RKO (cell line): ENCODE measurements at places on chromosomes 7 and 10.

GRCh38 chr10:6473901-6474370 is 106.1 kb downstream of the PRKCQ start:
- DNase-seq: no peak

DNA sequence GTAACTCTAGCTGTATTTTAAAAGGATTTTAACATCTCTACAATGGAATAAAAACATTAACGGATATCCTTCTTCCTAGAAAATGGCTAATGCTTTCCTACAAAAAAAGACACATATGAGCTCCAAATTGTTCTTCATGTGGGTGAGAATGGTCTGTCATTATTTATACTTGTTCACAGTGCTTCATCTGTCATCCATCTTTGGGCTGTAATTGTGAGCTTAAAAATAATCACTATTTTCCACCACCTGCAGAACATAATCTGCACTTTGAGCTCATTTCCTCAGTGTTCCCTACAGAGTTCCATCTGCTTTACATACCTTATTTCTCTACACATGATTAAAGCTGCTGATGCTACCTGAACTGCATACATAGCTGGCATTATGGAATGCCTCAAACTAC is 979.1 kb upstream of the C7orf33 start:
- no peak for DNase-seq

DNA sequence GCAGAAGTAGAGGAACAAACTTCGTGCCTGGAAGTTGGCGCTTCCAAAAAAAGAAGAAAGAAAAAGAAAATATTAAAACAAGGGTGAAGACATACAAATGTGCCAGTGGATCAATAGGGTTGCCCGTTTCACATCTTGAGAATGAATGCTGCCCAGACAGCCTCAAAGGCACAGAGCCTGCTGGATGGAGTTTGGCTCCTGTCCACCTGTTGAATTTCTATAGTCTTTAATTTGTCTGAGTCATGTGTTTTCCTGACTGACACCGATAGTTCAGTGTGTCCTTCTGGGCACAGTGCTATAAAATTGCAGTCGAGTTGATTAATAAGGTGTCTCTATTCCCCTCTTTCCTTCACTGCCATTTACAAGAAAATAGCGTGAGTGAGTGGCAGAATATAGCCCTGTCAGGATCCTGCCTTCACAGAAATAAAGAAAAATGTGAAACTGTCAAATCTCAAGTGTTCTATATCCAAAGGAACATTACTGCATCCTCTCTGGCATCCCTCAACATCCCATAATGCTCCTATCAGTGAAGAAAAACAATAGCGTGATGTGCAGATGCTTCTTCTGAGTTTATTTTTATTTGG is 471.3 kb upstream of the AUTS2 start:
- no peak for DNase-seq

DNA sequence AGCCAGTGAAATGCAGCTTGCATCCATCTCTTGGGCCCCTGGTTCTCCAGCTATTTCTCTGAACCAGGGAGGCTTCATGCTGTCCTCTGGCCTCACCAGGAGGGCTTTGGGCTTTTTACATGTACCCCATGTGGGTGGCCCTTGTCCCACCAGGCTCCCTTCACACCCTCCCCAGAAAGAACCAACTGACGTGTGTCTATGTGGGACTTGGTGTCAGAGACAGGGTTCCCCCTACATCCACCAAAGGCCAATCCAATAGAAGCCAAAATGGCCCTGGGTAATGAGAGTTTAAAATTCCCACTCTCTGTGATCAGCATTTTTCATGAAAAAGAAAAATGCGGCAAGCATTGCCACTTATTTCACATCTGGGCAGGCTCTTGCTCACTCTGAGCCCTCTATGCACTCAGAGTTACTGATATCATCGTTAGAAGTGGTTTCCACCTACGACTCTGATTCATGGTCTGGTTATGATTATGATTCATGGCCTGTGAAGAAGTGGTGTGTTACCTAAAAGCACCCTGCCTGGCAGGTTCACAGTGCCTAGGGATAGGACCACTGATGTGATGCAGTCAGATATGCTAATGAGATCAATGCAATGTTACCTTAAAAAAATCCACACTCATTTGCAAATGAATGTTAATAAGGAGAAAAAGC is 133.5 kb downstream of the BUB3 start:
- peak; percentile 86 for DNase-seq

- no peak for DNase-seq
Measured at GRCh38 chr7:36916116-36916515, 191.8 kb upstream of the AOAH start.

DNA sequence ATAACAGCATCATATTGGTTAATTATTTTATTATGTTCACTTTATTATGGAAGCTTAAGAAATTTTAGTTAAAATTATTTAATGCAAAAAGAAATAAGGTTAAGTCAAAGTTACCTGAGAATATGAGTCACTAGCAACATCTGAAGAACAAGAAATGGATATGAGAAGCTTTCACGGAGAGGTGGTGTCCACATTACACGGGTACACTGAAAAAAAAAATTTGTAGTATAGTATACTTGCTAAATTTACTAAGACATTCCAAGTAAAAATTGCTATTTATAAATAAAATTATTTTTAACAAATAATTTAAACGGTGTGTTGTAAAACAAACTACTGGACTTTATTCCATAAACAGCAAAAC is 63.9 kb downstream of the DPY19L1 start:
- DNase-seq: no peak

DNA sequence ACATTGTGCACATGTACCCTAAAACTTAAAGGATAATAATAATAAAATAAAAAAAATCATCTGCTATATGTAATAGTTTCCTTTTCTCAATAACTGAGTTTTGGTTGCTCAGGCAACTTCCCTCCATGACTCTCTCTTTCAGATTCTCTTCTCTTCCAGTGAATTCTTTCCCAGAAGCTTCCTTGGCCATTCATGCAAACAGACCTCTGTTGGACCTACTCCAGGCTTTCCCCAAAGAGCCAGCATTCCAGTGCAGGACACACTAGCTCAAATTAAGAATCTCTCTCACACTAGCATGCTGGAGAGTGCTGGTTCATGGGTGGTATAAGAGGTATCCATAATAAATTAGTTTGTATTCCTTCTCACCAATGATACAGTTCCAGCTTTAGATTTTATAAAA is 31.0 kb upstream of the ZEB1 start:
- DNase-seq: no peak

DNA sequence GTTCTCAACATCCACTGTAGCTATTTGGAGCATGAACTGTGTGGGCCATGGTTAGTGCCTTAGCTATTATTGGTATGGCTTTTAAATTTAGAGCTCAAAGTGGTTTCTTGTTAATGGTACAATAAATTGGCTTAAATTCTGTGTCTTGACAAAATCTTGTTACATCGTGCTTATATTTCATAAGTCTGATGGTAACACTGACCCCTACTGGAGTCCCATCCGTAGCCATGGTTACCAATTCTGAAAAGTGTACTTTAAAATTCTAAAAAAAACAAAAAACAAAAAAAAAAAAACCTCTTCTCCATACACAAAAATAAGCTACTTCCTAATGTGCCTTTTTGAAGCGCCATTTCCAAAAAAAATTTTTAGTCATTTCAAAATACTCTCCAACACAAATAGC is 6.4 kb upstream of the RPP30 start:
- peak; percentile 31 for DNase-seq

- DNase-seq: peak; percentile 57
Measured at GRCh38 chr7:47988496-47989386, 9.3 kb upstream of the HUS1 start.

DNA sequence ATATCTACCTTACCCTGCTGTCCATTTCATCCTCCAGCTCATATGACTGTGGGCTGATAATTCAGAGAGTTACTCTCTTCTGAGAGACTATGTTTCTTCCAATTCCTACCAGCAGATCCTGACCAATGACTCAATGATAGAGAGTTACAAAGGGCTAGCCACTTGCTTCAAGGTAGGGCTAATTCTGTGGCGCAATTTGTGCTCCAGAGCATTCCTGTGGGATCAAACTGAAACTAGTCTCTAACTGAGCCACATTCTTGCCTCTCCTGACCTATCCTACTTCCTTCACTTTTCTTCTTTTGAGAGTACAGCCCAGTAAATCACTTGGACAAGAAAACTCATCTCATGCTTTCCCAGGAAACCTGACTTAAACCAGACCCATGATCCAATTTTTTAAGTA is 17.9 kb upstream of the ASZ1 start:
- no peak for DNase-seq

DNA sequence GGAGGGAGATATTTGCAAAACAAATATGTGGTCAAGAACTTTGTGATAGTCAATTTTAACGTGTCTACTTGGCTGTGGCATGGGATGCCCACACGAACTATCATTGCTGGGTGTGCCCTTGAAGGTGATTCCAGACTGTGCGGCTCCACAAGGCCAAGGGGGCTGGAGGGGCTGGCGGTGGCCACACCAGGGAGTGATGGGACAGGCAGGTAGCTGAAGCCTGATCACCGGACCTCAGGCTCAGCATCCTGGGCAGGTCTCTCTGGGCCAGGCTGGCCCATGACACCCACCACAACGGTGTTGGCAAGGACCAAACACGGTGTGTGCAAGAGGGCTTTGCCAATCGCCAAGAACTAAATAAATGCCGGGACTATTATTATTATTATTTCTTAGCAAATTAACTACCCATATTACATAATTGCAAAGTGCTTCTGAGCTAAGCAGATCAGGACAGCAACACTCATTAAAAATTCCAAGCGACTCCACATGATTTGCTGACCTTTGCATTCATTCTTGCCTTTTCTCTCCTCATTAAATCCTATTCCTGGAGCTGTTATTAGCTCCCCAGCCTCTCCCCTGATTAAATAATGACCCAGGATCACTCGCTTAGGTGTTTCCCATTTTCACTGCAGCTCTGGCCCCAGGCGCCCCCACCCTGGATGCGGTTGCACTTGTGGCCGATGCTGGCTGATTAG is 35.4 kb upstream of the PPP2R2D start:
- DNase-seq: no peak

DNA sequence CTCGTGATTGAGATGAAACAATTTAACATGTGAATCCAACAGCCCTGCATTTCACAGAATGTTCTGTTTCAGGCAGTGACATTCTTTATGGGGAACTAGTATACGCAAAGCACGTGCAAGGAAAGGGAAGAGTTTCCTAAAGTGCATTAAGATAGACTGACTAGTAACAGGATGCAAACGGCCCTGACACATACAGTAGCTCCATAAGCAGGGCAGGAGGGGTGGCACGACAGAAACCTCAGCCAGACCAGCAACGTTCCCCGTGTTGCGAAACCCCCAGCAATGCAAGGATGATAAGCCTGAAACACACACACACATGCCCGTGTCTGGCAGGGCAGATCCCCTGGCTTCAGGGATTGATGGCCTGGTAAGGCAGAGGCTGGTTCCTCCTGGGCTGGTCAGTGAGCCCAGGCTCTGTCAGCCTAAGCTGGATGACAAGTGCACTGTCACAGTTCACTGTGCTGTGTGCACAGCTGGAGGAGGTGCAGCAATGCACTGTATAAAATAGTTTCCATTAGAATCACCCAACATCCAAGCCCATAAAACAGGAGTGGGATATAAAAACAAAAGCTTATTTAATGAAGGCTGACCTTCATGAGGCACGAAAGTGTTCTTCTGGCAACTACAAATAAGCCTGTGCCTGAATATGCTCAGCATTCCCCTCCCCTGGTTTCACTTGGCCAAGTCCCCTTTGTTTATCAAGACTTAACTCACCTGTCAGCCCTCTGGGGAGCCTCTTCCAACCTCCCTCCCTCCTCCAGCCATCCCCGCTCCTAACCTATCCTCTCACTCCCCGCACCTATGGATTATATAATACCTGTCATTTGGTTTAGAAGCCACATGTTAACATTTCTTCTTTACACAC is 88.8 kb downstream of the GSAP start:
- no peak for DNase-seq

GRCh38 chr7:20141666-20142065 is 75.5 kb downstream of the MACC1 start:
- DNase-seq: no peak

DNA sequence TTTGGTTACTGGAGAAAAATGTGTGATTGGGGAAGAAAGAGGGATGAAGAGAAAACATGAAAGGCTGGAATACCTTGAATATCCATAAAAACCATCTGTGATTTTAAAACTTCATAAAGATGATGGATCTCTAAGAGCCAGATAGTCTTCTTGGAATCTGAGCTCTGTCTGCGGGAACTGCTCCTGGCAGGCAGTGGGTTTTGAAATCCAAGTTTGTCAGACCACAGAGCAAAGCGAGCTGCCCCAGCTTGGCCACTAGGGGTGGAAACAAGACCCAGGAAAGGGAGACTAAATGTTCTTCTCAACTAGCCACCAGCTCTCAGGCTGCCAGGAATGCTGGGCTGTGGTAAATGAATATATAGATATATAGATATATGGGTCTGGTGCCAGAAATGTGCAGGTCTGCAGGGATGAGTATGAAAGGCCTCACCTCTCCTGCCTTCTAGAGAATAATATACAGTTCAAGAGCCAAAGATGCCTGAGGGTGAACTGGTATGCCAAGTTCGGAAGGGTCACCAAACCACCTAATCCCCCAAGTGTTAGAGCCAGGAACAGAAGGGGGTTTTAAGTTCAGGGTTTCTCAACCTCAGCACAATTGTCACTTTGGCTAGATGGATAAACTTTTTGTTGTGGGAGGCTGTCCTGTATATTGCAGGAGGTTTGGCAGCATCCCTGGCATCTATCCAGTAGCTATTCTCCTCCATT is 208.8 kb downstream of the KCNMA1 start:
- peak; percentile 35 for DNase-seq

DNA sequence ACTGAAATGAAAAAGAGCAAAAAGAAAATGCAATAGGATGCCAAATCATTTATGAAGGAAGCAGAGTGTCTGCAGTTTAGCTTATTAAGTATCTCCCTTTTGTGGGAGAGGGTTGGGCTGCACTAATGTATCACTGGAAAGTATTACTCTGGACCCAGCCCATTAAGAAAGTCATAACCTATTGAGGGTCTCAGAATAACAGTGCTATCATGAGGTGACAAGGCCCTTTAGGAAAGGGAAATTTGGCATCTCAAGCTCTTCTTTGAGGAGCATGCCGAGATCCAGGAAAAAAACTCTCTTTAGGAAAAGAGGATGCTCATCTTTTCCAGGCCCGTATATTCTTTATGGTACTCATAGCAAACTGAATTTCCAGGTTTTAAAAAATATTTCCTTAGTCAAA is 114.6 kb downstream of the PRKG1 start:
- no peak for DNase-seq

- no peak for DNase-seq
Measured at GRCh38 chr7:49812534-49812933, 39.1 kb downstream of the VWC2 start.
